Foreskin fibroblast (primary cell): ENCODE measurements at places on chromosomes 2 and 18.

- DNase-seq: no peak
Observed at GRCh38 chr18:7366597-7366996, 135.7 kb downstream of the LRRC30 start.

DNA sequence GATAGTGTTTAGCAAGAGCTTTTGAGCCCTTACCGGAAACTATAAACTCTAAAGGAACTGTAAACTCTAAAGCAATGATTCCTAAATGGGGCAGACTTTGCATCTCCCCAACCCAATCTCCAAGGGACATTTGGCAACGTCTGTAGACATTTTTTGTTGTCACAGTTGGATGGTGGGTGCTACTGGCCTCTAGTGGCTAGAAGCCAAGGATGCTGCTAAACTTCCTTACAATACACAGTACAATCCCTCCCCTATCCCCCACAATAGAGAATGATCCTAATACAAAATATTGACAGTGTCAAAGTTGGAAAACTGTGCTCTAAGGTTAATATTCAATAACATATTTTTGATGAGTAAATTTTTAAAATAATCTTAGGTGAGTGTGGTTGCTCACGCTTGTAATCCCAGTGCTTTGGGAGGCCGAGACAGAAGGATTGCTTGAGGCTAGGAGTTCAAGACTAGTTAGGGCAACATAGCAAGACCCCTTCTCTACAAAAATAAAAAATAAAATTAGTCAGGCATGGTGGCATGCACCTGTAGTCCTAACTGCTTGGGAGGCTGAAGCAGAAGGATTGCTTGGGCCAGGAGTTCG is 66.7 kb downstream of the PTPN4 start:
- DNase-seq: peak; percentile 17

- DNase-seq: no peak
Observed at GRCh38 chr2:218238887-218239286, 21.9 kb downstream of the ARPC2 start.

DNA sequence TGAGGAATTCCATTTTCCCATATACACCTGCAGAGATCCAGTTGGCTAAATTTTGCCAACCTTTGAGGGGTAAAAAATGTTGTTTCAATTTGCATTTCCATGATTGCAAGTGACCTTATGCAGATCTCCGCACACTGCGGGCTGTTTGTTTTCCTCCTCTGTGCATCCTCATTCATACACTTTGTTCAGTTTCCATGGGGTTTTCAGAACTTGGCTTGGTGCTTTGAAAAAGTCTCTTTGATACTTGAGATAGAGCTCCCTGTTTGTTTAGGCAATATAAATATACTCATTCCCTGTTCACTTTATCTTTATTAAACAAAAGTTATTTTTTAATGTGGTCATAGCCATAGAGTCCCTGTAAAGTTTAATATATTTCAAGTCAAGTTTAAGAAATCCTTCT is 353.1 kb downstream of the CMPK2 start:
- DNase-seq: no peak

- DNase-seq: peak; percentile 96
Observed at GRCh38 chr2:43221124-43221762, 5.2 kb downstream of the ZFP36L2 start.
